ENCODE measurements at places on chromosomes 7 and 10.

- no peak for DNase-seq
Measured at GRCh38 chr10:102775201-102775934, 31.6 kb downstream of the WBP1L start.

DNA sequence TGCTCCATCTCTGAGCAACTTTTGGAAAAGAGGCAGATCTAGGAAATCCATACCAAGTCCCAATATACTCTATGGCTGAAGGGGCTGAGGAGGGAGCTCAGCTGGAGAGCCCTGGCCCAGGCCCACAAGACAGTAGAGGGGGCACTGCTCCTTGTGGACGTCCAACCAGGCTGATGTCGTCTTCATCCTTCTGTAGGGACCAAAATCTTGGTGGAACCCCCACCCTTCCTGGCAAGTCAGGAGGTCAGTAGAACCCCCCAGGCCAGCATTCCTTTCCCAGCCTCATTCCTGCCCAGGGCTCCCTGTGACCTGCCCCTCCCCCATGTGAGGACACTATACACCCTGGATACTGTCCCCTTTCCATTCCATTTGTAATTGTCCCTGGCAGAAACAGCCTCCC is 152.0 kb downstream of the PLXNA4 start:
- DNase-seq, result no peak

DNA sequence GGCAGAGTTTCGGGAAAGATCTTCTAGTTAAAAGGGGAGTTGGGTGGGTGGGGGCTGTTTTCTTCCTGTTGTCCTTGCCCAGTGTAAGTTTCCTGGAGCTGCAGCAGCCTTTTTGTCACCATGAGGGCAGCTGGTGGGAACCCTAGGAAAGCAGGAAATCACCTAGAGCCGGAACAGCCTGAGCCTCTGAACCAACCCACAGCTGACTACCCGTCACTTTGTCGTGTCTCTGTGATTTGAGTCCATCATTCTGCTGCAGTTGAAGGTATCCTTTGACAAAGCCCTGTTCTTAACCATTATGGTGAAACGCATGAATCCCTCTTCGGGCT is 1.2 kb upstream of the C10orf143 start:
- DNase-seq, result no peak

DNA sequence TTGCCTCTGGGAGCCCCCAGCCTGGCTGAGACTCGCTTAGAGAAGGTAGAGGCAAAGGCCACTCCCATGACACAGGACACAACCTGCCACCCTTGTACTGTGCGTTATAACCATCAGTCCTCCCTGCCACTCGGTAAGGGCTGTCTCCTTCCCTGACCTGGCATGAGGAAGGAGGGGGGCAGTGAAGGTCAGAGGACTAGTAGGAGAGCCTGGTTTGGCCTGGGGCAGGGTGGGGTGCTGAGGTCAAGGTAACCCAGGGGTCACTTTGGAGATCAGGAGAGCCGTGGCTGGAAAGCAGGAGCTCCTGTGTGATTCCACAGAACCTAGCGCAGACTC is 6.9 kb upstream of the TNRC18 start:
- DNase-seq, result no peak

DNA sequence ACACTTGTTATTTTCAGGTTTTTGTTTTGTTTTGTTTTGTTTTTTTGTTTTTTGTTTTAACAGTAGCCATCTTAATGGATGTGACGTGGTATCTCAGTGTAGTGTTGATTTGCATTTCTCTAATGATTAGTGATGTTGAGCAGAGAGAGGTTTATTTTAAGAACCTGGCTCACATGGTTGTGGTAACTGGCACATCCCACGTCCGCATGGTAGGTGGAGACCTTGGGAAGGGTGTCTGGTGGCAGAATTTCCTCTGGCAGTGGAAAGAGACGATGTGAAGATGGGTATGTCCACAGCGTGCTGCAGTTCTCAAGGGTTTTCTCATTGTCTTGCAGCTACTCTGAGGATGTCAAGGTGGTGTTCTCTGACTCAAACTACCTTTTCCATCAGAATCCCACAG is 252.2 kb downstream of the GALNT17 start:
- DNase-seq, result no peak

GRCh38 chr7:128697302-128697905 is 25.3 kb downstream of the GARIN1A start:
- peak; percentile 33 for DNase-seq

- DNase-seq, result no peak
Measured at GRCh38 chr7:3246127-3246526, 54.9 kb upstream of the SDK1 start.

DNA sequence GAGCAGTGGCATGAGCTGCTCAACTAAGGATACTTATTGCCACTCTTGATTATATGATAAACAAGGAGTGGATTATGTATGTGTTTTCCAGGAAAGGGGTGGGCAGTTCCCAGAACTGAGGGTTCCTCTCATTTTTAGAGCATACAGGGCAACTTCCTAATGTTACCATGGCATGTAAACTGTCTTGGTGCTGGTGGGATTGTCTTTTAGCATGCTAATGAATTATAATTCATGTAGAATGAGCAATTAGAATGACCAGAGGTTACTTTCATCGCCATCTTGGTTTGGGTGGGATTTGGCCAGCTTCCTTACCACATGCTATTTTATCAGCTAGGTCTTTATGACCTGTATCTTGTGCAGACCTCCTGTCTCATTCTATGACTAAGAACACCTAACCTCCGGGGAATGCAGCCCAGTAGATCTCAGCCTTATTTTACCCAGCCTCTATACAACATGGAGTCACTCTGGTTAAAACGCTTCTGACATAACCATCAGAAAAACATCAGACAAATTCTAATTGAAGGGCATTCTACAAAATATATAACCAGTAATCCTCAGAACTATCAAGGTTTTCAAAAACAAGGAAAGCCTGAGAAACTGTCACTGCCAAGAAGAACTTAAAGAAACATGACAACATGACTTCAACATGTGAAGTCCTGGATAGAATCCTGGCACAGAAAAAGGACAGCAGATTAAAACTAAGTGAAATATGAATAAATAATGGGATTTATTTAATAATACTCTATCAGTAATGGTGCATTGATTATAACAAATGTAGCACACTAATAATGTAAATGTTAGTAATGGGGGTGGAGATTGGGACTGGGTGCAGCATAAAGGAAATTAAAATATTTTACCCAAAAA is 365.0 kb downstream of the SEMA3D start:
- DNase-seq, result no peak

DNA sequence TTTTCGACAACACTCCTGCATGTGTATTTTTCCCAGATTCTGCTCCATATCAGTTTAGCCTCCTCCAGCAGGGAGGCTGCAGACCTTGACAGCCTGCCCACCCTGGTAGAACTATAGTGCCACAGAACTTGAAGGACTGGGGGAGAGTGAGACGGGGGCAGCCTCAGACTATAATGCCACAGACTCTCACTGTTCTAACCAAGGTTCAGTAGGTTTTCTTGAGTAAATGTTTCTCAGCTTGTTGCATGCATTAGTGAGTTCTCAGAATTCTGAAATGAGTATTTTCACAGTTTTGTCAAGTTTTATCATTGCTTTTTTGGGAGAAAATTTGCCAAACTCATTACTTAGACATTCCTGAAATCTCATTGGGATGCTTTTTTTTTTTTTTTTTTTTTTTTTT is 95.9 kb downstream of the ZNRF2 start:
- DNase-seq, result no peak

GRCh38 chr10:114626841-114627240 is 31.2 kb downstream of the ABLIM1 start:
- DNase-seq, result no peak

GRCh38 chr10:69647126-69647525 is 17.1 kb downstream of the FAM241B start:
- DNase-seq, result no peak

DNA sequence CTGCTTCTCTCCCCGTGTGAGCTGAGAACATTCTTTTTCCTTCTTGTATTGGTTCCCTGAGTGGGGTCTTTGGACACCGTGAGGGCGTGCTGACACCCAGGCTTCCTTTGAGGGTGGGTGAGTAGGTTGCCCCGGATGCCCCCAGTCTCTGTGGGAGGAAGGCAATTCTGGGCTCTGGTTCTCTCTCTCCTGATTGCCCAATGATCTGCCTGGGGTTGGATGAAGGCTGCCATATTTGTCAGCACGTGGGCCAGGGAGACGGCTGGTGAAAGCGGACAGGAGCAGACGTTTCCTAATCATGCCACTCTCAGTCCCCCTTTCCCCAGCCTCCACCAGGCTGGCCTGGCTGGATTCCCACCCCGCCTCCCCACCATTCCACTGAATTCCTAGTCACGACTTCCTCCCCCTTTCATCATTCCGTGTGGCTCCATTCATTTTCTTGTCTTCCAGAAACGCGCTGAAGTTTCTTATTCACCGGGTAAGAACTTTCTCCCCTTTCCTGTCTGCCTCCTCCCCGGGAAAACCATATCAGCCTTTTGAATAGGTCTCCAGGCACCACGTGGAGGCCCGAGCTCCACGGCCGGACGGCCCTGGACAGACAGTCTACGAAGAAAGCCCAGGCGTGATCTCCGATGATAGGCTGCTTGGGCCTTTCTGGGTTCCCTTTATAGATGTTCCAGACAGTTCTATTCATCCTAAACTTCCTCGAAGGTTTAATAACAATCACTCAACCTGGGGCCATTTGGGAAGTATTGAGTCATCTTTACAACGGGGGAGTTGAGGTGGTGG is 98.7 kb upstream of the NPTX2 start:
- no peak for DNase-seq

DNA sequence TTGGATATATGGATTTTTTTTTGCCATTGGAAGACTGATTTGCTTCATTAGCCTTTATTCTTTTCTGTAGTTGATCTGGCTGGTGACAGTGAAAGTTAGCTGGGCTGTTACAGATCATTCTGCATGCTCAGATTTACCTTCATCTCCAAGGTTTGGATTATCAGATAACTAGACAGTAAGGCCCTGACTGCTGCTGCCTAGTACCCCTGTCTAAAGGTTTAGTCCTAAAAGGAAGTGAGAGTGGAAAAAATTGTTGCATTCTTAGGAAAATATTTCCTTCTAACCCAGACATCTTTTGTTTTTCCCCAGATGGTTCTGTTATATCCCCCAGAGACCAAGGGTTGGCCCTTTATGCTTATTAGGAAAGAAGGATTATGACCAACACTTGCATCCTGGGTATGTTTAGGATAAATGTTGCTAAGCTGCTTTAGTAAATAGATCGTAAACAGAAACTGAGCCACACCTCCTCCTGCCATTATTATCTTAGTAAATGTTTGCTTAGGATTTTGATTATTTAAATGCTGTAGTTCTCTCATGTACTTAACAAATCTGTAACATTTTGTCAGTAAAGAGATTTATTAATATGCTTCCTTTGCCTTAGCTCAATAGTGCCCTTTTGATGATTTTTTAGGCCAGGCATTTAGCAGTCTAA is 44.4 kb downstream of the MCU start:
- DNase-seq, result no peak

DNA sequence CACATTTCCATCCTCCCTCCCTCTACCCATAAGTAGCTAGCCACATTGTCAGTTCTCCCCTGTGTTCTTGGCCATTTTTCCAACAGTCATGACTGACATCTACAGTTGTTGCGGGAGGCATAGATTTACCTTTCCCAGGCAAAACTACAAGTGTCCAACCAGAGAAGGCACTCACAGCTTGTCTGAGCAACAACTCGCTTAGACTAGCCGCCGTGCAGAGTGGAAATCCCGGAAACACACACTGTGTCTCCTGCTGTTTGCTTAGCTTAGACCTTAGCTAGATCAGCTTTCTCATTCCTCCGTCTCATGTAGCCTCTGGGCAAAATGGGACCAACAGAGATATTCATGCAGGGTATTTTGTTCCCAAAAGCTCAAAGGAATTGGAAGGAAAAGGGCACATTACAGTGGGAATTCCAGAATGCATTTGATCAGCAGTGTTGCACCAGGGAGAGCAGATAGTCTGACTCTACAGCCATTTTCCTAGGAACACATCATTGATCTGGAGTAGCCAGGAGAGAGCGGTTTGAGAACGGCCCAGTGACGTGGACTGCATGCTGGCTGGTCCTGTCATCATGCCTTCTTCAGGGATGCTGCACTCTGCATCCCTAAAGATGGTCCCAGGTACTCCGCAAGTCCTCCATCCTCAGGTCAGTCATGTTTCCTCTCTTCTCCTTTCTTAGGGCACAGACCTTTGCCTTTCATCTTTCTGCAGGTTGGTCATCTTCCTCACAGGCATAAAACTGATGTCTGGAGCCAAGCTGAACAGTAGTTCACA is 89.4 kb downstream of the C10orf90 start:
- DNase-seq, result no peak

GRCh38 chr7:132009778-132010177 is 453.4 kb upstream of the PODXL start:
- DNase-seq, result no peak

- DNase-seq, result no peak
Measured at GRCh38 chr10:95297402-95297801, 6.6 kb upstream of the PDLIM1 start.

DNA sequence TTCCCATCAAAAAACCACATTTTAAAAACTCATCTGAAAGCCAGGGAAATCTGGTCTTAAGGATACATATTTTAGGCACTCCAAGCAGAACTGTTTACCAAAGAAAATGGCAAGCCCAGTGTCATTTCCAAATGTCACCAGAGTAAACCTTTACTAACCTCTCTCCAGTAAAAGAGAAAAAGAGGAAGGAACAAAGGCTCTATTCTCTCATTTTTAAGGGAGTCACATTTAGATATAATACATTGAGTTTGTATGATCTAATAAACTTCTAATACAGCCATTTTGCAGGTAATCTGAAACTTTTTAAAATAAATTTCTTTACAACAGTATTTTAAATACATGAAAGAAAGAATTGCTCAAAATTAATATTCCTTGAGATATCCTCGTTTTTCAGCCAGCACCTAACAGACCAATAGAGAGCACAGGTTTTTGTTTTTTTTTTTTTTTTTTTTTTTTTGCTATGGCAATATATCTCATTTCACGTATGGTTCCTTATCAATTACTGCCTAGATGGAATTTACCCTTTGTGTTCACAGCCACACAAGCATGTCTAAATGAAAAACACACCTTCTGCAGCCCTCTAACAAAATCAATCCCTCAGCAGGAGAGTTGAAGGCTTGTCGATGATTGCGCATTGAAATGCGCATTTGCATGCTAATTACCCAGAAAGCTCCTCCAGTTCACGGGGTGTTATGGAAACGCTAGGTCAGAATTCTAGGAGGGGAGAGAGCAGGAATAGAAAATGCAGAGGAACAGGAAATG is 39.8 kb upstream of the MSRB2 start:
- no peak for DNase-seq

GRCh38 chr10:125626671-125627070 is 56.3 kb downstream of the TEX36 start:
- DNase-seq, result no peak

GRCh38 chr10:64206409-64206808 is 685.2 kb downstream of the REEP3 start:
- no peak for DNase-seq

GRCh38 chr7:81175275-81175940 is 256.6 kb upstream of the SEMA3C start:
- no peak for DNase-seq

DNA sequence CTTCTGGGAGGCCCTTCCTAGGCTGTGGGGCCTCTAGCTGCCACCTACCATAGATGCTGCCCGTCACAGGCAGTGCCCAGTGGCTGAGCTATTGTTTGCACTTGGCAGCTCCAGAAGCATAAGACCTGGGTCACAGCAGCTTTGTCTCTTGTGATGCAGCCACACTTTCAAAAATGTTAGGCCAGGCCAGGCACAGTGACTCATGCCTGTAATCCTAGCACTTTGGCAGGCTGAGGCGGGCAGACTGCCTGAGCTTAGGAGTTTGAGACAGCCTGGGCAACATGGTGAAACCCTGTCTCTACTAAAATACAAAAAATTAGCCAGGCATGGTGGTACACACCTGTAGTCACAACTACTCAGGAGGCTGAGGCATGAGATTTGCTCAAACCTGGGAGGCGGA is 9.5 kb upstream of the KAZALD1 start:
- no peak for DNase-seq
